Astrocyte (in vitro differentiated cells and primary cell): ENCODE measurements at places on chromosomes 13 and 19.

DNA sequence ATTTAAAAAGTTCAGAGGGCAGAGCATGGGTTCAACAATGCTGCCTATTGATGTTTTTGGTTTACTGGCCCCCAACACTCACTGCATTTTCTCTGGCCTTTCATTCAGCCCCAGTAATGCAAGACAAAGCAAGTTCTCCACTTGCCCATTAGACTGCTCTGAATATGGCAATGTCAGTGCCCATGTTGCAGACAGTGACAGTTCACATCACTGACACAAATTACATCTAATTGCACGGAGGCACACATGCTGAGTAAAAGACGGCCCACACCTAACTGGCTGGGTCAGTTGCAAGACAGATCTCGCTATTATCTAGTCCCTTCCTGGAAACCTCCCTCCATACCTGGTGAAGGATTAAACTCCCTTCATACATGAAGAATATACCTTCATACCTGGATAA, 54.0 kb downstream of the ENOX1 start:
- no peak for DNase-seq

- DNase-seq, result no peak
These were observed 182.5 kb upstream of the OBI1 start for GRCh38 chr13:78841358-78841963.

DNA sequence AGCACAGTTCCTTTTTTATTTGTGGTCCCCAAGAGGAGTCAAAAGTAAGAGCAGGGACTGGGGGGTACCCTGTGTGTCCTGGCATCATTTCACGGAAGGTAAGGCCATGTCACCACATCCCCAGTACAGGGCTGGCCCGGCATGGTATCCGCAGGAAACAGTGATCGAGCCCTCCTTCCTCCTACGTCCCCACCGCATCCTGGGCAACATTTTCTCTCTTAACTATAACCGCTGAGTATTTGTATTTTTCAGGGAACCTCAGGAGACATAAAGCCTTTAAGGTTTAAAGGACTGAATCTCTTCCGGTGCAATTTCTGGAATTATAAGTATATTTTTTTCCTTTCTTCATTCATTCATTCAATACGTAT, 13.6 kb upstream of the LATS2 start:
- no peak for DNase-seq

DNA sequence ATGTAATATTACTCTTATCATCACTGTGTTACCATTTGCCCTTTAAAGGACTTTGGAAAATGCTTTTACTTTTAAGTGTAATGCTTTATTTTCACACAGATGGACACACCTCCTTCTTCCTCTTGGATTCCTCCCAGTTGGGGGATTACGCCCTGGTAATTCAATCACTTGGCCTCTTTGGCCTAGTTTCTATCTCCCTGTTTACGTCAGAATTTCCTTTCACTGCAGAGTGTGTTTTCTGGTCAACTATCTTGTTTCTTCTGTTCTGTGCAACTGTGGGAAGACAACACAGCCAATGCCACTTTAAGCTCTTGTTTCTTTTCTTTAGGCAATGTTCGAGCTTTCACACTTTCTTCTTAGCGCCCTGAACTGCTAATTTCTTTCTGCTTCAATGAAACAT, 257.3 kb upstream of the MAB21L1 start:
- no peak for DNase-seq

- DNase-seq, result peak; percentile 48
These were observed 218.9 kb upstream of the EDNRB start for GRCh38 chr13:78137404-78138142.

DNA sequence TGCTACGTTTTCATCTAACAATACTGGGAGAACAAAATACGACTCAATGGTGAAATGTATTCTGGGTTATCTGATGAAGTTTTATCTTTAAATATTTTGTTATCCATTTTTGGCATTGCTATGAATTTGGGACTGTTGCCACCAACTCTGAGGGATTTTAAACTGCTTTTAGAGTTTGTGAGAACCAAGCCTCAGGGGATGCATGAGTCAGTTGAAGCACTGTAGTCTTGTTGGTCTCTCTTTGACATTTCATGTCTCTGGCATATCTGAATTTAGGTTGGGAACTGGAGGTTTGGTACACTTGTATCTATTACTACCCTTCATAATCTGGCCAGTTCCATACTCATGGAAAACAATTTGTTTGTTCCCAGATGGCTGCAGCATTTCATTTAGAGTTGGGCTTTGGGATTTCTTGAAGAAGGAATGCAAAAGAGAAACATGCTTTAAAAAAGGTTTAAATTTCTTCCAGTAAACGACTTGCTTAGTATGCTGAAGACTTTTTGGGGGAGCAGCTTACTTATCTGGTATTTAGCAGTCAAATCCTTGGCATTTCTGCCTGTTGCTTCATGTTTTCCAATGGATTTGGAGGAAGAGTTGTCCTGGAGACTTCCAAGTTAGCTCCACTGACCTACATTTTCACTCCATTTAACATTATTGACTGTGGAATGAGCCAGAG, 28.9 kb downstream of the ARHGEF7 start:
- no peak for DNase-seq

- DNase-seq, result peak; percentile 71
These were observed 39.5 kb upstream of the RPL21 start for GRCh38 chr13:27211771-27212364.

DNA sequence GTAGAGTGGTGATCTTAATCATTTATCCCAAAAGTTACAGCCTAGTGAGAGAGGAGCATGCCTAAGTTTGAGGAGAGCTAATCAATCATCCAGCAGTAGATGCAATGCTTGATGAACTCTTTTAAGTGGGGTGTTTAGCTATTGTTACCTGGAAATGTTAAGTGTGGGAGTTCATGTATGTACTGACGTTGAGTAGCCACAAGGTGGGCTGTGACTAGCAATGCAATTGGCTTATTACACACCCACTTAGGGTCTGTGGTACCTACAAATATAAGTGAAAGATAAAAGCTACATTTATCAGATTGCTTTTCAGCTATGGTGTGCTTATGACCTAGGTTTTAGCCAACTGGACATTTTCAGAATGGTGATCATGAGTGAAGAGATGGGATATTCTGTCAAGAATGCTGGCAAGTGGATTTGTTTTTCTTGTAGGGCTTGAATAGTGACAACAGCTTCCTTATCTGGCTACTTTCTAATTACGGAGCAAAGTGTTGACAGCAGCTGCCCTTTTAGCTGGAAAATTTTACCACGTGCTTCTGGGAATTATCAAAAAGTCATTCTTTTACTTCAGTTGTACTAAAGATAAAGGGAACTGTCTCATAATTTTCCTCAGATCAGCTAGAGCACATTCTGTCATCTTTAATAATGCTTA, 170.6 kb downstream of the POSTN start:
- no peak for DNase-seq

- no peak for DNase-seq
These were observed 23.5 kb upstream of the QTRT1 start for GRCh38 chr19:10677751-10678150.

- no peak for DNase-seq
These were observed 4.2 kb upstream of the CACNG7 start for GRCh38 chr19:53904909-53905308.

- DNase-seq, result peak; percentile 87
These were observed 12.3 kb downstream of the SLC7A1 start for GRCh38 chr13:29583073-29583785.

GRCh38 chr13:23776698-23777574, 112.3 kb downstream of the MIPEP start:
- no peak for DNase-seq
